Activated T-helper 1 cell treated with anti-CD3 and anti-CD28 coated beads, Interleukin-12 subunit alpha, Interleukin-12 subunit beta, Interleukin-2, Interleukin-4 antibody, amounts not matched to agents 30 ng/mL and 10 ng/mL and 1 ng/mL, durations not matched to agents 14 hours and 24 hours and 36 hours (primary cell): ENCODE measurements at places on chromosomes 2 and 18.

DNA sequence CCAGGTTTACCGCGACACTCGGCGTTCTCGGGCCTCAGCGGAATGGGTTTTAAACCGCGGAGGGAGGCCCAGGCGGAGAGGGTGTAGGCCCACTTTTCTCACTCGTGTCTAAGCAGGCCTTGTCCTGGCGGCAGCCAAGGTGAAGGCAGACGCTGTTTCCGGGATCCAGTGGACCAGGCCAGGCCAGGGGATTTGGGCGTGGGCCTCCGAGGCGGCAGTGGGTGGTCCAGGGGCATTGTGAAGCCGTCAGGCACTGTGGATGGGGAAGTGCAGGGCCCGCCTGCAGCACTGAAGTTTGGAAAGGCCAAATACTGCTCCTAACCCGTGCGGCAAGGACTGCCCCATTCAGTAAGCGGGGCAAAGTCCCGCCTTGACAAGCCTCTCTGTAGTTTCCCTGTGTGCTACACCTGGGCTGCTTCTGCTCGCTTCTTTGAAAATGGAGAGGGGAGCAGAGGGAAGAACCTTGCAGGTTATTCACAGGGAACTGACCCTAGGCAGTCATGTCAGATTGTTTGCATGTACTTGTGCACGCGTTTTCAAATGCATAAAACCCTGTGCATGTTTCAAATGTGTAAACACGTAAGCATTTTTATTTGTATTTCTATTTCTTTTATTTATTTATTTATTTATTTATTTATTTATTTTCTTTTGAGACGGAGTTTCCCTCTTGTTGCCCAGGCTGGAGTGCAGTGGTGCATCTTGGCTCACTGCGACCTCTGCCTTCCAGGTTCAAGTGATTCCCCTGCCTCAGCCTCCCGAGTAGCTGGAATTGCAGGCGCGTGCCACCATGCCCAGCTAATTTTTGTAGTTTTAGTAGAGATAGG lies 7.5 kb upstream of the DLX2 start:
- DNase-seq = no peak

DNA sequence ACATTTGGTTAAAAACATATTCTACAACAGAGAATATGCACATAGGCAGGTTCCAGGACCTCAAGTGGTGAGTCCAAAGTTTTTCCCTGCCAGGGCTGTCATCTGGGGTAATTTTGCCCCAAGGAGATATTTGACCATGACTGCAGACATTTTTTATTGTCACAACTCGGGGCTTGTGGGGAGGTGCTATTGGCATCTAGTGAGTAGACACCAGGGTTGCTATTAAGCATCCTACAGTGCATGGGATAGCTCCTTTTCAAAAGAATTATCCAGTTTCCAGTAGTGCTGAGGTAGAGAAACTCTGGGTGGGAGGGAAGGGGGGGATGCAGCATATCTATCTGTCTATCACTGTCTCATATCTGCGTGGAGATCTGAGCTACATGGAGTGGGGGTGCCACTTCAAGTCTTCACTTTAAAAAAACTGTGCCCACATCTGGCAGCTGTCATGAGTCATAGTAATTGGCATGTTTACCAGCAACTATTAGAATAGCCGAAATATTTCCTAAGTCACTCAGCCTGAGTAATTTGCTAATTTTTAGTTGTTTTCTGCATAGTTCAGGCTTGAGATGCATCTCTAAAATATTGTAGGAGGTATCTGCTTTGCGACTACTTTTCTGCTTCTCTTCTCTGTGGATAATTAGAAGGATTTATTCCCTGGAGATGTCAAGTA lies 254.0 kb upstream of the RBMS1 start:
- no peak for DNase-seq

DNA sequence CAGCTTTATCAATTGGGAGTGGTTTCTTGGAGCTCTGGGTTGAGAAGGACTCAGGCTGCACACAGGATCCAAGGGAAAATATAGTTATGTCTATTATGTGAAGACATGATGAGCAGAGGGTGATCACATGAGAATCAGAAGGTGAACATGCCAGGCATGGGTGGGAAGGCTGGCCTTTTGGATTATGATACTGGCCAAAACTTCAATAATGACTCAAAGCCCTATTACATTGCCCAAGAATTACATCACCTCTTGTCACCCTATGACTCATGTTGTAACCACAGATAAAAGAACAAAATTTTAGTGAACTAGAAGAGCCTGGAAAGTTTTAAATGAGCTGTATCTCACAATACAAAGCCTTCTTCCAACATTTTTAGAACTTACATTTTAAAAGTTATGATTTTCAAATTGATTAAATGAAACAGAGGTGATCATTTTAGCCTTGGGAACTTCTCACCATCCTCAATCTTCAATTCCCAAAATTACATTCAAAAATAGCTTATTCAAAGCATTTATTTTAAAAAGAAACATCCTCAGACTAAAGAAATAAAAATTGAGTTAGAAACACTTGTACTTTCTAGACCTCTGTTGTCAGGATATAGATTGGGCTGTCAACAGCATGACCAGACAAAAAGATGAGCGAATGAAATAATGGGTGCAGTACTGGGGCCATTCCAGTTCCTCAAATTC lies 428.3 kb downstream of the MBD2 start:
- no peak for DNase-seq

DNA sequence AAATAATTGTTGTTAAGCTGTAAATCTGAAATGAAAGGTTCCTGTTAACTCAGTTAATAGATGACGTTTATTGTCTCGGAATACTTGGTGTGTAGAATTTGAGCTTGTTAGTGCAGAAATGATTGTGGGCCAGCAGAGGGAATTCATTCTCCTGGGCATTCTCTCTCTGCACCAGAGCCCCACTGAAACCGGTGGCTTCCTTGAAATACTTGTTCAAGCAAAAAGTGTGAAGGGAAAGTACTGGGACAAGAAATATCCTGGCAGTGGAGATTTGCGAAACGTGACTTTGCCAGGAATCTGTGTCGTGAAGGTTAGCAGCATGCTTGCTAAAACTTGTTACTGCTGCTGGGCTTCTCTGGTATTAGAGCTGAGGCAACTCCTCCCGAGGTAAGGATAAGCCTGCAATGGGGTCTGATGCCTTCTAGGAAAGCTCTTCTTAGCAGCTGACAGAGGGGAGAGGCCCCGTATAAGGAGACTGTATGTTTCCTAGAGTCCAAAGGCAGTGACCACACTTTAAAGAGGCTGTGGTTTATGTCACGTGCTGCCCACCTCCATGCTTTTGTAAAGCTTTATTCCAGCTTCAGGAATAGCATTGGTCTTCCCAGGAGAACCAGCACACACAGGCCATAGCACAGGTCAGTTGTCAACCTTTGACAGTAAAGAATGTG lies 2.0 kb downstream of the ITGA6 start:
- DNase-seq = no peak

DNA sequence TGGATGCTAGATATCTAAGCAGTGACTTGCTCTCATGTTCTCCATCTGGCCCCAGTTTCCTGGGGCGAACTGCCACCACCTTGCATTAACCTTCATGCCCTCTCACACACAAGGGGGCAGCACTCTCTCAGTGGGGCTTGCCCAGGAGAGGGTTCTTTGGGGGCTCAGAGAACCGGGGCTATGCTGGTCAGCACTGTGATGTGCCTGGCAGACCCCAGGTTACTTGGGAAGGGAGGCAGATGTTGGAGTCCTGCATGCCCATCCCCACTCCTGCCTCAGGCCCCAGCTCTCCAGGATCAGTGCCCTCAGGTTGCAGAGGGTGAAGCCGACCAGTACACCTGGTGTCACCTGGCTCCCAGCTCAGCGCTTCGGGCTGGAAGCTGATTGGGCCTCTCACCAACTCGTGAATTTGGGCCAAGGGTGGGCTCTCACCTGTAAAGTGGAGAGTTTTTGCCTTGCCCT lies 396.2 kb upstream of the HS6ST1 start:
- DNase-seq = no peak

- no peak for DNase-seq
Measured at GRCh38 chr18:45103319-45104048, 422.8 kb downstream of the SETBP1 start.

DNA sequence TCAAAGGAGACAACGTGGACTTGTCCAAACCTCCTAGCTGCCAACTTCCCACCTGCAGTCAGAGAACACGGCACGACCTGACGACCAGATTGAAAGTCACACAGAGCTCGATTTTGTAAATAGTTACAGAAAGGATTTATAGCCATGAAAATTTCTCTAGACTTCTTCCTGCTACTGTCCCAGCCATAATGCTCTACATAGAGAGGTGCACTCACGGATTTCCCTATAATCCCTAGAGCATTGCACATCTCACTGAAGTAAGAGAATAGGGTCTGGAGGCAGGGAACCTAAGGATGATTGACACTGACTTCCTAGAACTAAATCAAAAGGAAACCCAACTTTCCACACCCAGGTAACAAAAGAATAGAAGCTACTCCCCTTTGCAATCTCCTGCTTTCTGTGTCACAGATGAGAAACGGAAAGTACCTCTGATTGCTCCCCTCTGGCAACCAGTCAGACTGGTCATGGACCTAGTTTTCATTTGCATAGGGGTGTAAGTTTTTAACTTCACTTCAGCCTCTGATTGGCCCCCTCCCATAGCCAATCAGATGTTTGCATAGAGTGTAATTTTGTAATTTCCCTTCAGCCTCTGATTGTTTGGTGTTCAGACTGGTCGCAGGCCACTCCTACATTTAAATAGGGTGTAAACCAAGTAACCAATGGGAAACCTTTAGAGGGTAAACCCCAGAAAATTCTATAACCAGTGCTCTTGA lies 58.6 kb upstream of the FBXO11 start:
- DNase-seq = no peak

GRCh38 chr2:224948005-224948404 lies 94.3 kb downstream of the DOCK10 start:
- no peak for DNase-seq

- DNase-seq = no peak
Measured at GRCh38 chr2:95552911-95553310, 38.9 kb upstream of the TRIM43 start.

DNA sequence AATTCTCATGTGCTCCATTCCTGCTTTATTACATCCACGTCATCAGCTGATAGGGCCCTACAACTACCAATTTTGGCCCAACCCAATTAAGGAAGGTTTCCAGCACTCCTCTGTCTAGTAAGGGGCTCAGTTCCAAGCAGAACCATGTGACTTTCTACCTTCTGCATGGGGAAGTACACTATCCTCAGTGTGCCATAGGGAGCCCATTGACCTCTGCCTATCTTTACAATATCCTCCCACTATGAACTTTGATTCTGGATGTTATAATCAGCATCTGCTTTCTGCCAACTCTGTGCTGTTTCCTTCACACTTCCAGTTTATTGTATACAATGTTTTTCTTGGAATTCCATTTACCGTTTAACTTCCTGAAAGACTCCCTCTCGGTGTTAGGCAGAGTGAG lies 53.9 kb upstream of the GCFC2 start:
- no peak for DNase-seq

DNA sequence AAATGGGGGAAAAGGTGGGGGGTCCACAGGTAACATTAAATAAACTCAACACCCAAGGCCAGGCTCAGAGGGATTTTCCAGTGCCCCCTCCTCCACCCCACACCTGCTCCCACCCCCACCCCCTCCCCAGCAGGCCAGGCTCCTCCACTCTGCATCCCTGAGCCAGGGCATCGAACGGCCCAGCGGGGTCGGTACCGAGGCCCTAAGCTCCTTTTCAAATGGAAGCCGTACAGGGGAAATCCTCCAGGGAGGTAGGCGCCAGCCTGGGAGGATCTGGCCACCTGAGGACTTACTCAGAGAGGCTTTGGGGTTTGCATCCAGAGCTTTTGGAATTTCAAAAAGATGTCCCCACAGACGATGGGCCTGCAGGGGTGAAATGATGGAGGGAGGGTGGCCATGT lies 46.5 kb downstream of the ZFP36L2 start:
- no peak for DNase-seq

DNA sequence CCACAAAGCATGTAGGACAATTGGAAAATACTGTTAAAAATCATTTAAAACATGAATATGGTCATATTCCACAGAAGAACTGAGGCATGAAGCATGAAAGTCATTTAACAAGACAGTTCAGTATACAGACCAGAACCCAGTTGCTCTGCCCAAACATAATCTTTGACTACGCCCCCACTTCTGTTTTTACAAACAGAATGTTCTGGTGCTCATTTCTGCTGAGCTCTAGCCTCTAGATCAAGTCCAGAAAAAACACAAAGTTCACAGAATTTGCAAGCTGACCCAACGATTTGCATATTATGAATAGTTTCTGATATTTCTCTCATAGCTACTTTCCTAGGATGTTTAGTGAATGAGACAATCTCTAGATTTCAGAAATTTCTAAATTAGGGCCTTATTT lies 424.9 kb downstream of the PID1 start:
- DNase-seq = no peak

DNA sequence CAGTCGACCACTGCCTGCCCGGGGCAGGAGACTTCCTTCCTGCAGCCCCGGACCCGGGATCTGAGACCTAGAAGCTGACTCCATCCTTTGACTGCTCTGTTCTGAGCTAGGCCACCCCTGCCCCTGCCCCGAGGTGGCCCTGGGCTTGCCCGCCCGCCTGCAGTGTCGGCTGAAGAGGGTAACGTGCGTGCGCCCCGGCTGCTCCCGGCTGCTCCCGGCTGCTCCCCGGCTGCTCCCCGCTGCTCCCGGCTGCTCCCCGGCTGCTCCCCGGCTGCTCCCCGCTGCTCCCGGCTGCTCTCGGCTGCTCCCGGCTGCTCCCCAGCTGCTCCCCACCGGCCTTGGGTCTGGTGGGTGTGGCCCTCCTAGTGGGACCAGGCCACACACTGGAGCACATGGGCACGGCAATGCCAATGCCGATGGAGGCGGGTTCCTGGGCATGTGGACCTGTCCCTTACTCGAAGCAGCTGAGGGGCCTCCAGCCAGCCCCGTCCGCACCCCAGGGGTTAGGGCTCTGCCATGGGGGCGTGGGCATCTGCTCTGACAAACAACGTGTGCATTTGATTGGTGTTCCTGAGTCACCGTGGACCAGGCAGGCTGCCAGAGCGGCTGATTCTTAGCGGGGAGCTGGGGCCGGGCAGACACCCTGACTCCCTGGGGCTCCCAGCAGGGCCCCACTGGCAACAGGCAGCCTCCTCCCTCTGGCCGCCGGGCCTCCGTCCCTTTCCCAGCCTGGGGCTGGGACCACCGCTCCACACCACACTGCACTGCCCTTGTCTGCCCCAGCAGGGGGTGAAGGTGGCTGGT lies 2.0 kb upstream of the GAL3ST2 start:
- no peak for DNase-seq

DNA sequence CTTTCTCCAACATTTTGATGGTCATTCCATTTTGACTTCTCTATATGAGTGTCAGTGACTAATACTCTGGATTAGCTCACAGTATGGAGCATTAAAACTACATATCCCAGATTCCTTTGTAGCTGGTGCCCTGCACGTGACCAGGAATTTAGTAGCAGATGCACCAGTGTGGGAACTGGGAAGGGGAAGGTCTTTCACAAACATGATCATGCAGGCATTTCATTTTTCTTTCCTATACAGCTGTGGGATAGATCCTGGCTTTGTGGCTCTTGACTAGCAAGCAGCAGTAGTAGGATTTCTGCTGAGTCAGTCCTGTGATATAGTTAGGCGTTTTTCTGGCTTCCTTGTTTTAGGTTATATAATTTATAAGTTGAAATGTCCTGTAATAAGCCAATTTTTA lies 971.0 kb upstream of the CDH2 start:
- no peak for DNase-seq

- no peak for DNase-seq
Measured at GRCh38 chr18:59318460-59319050, at the start of gene CPLX4. Gene CPLX4 (minus strand): TSS chr18:59318649. CDS start chr18:59318462, 187 bp downstream.

- no peak for DNase-seq
Measured at GRCh38 chr2:110667071-110667470, 10.8 kb downstream of the BUB1 start.

- no peak for DNase-seq
Measured at GRCh38 chr2:55355451-55355850, 64.2 kb downstream of the CCDC88A start.

GRCh38 chr2:191597186-191597751 lies 80.7 kb upstream of the NABP1 start:
- DNase-seq = no peak

GRCh38 chr2:64582774-64583340 lies 58.7 kb downstream of the AFTPH start:
- no peak for DNase-seq
